ENCODE measurements at places on chromosomes 5 and 9. TPM values are rescaled to one million over a fixed set of nuclear protein-coding genes. Genes with fewer than 3 reads are reported as not detected.

DNA sequence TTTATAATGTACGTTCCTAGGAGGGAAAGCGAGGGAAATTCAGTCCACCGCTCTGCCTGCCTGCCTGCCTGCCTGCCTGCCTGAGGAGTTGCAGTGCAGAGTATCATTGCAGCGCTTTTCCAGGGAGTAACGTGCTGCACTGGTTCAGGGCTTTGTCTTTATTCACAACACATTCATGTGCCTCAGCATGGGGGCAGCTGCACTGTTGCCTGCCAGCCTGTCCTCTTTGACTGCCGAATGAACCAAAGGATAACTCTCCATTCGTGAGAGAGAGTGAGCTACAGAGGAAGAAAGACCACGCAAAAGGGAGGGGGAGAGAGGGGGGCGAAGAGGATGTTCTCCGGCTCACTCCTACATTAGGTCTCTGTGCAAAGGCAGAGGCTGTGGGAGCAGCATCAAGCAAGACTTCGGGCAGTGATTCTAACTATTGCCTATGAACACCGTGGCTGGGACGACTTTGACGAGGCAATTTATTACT is 791.2 kb downstream of the MAT2B start:
- DNase-seq, result no peak

- DNase-seq, result no peak
These were observed 10.9 kb upstream of the MOB3B start for GRCh38 chr9:27540502-27540901.

DNA sequence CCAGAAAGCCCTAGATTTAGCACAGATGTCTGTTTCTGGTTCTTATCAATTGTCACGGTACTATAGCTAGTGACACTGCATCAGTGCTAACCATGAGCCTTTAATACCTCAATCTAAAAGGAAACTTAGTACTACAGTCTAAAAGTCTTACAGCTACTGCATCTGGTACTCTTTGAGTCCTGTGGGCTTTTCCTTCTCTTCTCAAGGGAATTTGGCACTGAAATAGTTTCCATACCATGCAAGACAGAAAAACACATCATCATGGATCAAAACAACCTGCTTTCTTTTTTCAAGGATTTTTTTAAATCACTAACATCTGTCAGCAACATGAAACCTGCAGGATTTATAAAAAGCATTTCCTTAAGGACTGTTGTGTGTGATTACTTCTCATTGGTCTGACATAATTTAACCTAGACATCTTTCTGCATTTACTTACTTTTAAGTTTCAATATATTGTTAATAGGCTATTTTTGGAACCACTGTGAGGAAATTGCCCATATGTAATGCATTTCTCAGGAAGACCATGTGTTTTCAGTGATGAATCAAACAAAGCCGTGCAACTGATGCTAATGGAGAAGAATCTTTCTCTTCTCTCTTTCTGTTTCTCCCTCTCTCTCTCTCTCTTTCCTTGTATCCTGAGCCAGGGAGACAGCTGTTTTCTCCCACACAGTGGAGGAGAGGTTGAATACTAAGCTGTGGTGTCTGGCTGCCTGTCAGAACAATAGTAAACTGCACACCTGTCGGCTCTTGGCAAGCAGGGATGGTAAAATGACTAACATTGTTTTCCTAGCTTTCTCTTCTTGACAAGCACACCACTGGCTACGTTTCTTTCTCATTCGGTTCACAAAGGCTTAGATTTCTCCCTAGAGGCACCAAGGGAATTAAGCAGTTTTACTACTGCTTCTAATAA is 273.4 kb downstream of the CSNK1G3 start:
- DNase-seq, result no peak

DNA sequence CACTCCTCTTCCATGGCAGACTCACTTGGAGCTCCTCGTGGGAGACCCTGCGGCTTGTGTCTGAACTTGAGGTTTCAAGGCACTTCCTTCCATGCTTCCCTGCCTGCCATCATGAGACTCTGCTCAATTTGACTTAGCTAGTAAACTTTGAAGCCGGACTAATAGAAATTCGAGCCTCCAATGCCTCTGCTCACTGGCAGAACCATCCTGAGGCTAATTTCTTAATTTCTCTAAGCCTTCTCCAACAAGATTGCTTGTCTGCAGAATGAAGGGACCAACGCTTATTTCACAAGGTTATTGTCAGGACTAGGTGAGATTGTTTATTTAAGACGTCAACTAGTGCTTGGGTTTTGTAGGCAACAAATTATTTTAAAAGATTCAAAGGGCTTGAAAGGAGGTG is 3.2 kb downstream of the POU4F3 start:
- no peak for DNase-seq

DNA sequence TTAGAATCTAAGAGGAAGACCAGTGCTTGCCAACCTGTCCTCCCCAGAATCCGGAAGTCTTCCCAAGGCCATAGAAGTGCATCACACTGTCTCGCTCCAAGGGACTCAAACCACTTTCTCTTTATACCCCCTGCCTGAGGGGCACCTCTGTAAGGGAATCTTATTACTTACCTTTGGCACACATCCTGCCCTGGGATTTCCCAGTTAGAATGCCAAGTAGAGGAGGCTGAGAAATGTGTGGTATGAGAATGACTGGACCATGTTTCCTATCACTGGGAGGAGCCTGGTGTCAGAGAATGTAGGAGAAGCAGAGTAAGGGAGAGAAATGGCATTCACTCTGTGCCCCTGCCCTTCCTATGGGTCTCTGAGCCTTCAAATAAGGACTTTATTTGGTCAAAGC is 85.8 kb downstream of the AOPEP start:
- DNase-seq, result no peak

- no peak for DNase-seq
These were observed 307.2 kb downstream of the GADD45G start for GRCh38 chr9:89911721-89912604.

GRCh38 chr5:5649641-5650040 is 227.2 kb downstream of the ICE1 start:
- DNase-seq, result no peak

- DNase-seq, result no peak
These were observed 11.6 kb downstream of the SEPTIN8 start for GRCh38 chr5:132765311-132766019.

DNA sequence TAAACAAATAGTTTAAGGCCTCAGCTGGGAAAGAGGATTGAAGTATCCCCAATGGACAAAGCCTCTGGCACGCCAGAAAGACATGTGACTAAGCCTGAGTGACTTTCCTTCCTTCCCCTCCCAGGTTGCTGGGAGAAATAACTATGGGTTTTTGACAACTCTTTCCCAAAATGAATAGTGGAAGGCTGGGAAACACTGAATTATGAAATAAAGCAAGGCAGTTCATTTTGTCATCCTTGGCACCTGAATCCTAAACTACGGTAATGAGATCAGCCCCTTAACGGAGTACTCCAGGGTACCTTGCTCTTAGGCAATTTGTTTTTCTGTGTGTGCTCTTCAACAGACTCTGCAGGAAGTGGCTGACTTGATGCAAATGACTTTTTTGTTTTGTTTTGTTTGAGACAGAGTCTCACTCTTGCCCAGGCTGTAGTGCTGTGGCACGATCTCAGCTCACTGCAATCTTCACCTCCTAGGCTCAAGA is 75.2 kb downstream of the LMNB1 start:
- DNase-seq, result no peak

DNA sequence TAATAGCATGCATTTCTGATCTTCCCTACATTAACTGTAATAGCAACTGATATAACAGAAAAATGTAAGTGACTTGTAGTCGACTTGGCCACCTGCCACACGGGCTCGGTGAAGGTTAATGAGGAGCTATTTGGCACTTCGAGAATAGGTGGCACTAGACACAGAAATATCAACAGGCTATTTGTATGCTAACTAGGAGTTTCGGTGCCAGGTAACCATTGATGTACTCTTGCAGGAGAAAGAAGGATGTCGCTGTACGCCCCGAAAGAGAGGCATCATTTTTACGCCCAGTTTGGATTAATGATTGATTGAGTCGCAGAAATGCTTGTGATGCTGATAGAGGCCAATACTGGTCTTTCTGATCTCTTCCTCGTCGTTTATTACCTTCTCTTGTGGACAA is 516 bp upstream of the DMRT2 start:
- no peak for DNase-seq

DNA sequence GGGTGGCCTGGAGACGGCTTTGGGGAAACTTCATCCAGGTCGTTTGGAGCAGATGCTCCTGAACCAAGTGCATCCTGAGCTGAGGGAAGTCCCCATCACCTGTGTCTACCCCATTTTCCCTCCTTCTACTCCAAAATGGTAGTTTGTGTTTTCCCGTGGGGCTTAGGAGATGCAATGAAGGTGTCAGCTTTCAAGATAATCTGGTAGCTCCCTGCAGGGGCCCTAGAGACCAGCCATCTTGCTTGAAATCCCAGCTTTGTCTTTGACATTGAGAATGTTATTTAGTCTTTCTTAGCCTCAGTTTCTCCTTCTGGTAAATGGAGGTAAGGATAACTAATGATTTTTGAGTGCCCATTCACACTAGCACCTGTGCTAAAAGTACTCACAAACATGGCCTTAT is 77.4 kb downstream of the WWC1 start:
- no peak for DNase-seq

DNA sequence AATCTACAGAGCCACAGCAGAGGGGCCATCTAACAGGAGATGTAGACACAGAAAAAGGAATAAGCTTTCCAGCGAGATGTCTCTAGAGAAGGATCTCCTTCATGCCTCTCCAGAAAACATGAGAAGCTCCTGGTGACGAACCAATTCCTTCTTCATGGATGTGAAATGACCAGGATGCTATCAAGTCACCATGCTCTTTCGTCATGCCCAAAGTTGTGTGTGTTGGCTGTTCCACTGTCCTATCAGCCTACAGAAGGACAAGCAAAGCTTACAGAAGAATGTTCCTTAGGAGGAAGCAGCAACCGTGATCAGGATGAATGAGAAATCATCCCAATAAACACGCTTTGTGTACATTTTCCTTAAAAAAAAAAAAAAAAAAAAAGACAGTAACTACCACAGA is 54.4 kb downstream of the ALDH7A1 start:
- DNase-seq, result no peak

DNA sequence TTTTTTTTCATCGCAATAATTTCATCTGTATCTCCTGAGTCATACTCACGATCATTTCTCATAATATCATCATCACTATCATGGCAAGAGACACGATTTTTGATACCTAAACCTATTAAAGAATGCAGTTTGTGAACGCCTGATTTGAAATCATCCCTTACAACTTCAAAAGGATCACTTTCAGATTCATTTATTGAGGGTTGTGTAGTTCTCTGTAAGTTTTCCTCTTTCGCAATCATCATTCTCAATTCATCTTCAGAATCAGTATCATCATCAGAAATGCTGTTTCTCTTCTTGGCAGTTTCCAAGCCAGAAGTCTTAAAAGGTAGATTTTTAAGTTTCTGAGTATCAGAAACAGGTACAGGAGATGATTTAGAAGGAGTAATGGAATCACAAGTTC is 9.7 kb downstream of the NOL8 start:
- DNase-seq, result no peak

DNA sequence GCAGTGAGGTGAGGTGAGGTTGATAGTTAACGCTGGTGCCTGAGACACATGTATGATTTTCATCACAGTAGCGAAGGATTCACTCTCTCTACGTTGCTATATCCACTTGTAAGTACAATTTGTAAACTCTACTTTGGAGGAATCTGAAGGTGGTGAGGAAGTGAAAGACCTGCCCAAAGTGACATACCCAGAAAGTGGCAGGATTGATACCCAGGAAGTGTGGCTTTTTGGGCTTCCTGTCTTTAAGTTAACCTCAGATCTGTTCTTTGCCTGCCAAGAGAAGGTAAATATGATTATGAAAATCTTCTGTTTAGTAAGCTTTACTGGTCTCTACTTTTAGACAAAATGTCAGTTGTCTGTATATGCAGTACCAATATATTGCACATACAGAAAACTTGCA is 143.1 kb downstream of the SH3GL2 start:
- DNase-seq, result no peak

GRCh38 chr5:111486926-111487325 is 25.4 kb downstream of the STARD4 start:
- DNase-seq, result no peak

DNA sequence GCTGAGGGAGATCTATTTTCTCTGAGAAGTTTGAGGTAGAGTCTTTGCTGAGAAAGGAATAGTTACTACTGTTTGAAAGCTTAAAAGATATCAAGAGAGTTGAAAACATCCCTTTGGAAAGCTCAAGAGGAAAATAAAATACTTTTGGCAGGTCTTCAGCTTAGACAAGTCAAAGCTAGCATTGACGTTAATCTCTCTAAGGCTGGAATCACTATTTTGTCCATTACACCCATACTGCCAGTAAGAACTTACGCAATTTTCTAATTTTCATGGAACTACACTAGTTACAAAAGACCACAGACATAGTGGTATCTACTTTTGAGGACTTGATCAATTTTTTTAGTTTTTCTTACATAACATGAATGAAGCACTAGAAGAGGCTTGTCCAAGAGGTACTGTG is 494.9 kb downstream of the PSAT1 start:
- DNase-seq, result no peak

DNA sequence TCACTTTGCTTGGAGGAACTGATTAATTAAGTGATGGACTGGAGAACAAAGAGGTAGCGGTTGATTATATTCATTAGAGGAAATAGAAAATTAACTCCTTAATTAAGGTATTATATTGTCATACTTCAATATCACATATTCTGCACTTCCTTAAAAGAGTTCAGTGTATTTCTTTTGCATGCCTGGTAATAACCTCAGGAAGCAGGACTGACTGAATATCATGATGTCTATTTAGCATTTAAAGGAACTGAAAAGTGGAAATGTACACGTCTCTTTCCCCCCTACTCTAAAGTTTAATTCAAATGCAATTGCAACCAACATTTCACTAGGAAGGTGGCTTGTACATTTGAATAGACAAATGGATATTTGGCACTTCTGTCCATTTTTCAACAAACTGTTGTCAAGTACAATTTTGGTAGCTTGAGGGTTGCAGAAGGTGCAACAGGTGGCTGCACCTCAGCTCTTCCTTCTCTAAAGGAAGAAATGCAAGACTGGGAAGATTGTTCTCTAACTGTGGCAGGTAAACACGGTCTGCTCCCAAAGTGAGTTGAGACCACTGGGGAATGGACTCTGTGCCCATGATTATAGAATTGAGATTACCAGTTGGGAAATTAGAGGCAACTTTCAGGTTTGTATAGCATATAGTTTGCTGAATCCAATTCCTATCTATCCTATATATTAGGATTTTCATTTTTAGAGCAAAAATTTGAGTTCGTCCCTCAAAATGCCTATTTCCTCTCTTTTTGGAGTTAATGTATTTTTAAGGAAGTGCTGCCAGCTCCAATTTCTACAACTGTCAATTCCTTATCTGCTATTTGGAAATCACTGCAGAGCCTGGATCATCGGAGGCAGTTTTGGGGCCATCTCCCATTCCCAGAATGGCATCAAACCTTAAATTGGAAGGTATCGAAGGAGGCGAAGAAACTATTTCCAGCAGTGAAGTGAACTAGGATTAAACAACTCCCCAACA is 98.9 kb upstream of the TAF11L2 start:
- DNase-seq, result no peak

GRCh38 chr5:172501708-172502320 is 47.5 kb upstream of the SH3PXD2B start:
- peak; percentile 9 for DNase-seq

Gene LRRC19
- 1.8 TPM for total RNA-seq

Gene SLC31A2
- 7.2 TPM for total RNA-seq

Gene TSSK1B
- not detected for total RNA-seq

Gene WWC1
- 25.1 TPM for total RNA-seq

Gene INSYN2B
- total RNA-seq, result 0.33 TPM
